ENCODE measurements at places on chromosomes 16 and 17.
A peak's percentile ranks its signal among the peaks of the same experiment; 100 is the strongest.

DNA sequence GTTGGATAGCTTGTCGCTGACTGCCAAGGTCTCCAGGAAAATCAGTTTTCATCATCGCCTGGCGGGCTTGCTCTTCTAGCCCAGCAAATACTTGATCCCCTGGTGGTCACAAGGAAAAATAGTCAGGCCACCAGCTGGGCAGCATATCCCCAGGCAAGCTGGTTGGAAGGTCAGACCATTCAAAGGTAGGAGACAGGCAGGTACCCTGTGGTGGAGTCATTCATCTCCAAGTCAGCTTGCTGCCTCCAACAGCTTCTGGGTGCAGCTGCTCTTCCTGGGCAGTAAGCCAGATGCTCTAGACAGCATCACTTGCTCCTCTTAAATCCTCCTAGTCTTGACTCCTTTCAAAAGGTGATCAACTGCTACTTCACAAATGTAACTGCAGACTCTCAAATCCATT, 16.0 kb downstream of the ZNF821 start:
- no peak for DNase-seq

GRCh38 chr16:68740628-68741346, 3.7 kb downstream of the CDH1 start:
- no peak for DNase-seq

- no peak for DNase-seq
Observed at GRCh38 chr17:79485991-79486390, 124.9 kb downstream of the RBFOX3 start.

GRCh38 chr17:78774453-78774852, 7.6 kb downstream of the CYTH1 start:
- no peak for DNase-seq

GRCh38 chr17:76710863-76711611, at the start of gene MXRA7:
Gene MXRA7 (minus strand): TSS chr17:76710965. CDS start chr17:76710946, 19 bp downstream.
- peak; percentile 47 for DNase-seq

DNA sequence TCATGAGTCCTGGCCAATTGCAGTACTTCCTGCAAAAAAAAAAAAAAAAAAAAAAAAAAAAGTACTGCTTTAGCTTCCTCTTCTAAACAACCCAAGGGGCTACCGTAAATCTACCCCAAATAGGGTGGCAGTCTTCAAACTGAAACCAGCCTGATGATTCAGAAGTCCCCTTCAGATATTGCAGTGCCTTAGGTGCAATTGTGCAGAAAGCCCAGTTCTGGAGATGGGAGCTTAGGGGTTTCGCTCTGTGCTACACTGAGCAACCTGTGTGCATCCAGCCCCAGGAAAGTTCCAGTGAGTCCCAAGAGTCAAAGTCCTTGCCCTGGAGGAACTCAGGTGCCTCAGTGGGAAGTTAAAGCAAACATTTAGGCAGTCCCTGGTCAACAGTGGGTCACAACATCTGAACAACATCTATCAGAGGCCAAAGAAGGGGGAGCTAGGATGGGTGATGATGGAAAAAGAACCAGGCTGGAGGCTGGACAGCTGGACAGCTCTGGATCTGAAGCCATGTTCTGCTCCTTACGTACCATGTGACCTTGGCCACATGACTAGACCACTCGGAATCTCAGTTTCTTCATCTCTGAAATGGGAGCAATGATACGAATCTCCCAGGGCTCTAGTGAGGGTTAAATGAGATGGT, 6.7 kb upstream of the CIITA start:
- no peak for DNase-seq

GRCh38 chr17:48558831-48559121, 13.9 kb upstream of the HOXB2 start:
- DNase-seq: no peak

DNA sequence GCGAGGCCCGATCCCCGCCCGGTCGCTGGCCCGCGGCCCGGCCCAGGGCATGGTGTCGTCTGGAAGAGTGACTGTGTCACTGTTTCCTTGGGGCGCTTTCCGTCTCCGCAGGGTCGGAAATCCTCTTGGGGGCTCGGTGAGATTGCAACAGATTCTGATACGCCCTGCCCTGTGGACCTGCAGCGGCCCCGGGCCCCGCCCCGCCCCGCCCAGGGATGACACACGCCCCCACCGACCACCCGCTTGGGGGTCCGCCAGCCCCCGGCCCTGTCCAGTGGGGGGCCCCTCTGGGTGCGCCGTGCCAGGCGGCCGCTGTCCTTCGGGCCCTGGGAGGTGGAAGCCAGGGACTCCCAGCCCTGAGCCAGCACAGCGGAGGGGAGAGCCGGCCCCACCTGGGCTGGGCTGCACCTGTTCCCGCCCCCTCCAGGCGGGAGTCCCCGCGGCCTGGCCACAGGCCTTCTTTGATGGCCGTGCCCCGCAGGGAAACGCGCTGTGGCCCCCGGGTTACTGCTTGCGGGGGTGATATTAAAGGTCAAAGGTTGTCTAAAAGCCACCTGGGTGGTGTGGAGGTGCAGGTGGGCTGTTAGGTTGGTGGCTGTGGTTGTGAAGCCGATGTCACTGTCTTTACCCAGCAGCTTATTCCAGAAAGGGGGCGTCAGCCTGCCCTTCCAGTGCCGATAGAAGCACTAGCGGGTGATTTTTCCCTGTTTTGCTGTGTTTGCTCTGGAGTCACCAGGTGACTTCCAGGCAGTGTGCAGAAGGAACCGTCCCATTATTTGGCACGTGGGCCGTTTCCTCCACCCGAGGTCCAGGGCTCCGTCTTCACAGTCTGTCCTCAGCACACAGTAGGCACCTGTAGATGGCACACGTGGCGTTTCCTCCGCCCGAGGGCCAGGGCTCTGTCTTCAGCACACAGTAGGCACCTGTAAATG, 752 bp downstream of the TBC1D24 start:
- no peak for DNase-seq

DNA sequence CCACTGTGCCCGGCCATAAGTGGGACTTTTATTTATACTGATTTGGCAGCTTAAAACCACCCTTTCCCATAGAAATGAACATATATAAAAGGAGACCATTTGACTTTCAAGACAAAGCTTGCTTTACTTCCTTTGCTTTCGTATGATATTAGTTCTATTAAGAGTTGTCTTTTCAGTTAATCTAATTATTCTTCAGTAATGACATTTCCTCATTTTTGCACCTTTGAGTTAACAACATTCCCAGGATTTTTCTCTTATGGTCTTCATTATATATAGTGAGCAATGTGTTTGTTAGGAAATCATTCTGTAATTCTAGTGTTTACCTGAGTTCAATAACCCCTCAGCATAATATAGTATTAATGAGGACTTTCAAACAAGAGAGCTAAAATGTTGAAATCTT, 173.8 kb downstream of the MAP2K6 start:
- DNase-seq: no peak

DNA sequence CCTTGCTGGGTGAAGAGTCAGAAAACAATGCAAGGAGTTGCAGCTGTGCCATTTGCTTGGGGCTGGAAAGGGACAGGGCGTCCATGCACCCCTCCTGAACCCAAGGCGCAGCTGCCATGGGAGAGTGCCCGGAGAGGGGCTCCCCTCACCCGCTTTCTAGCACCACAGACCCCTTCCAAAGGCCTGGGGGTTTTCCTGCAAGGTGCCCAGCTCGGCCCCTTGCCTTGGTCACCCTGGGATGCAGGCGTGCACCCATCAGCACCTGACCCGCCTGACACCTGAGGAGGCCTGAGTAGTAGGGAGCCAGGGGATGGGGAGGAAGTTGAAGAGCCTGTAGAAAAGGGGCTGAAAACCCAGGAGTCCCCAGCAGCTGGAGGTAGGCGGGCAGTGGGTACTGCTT, 30.3 kb downstream of the TMEM186 start:
- no peak for DNase-seq

GRCh38 chr17:36148559-36149295, 27.7 kb downstream of the TBC1D3B start:
- DNase-seq: peak; percentile 68

GRCh38 chr17:33220036-33220435, 73.1 kb downstream of the ASIC2 start:
- DNase-seq: no peak

DNA sequence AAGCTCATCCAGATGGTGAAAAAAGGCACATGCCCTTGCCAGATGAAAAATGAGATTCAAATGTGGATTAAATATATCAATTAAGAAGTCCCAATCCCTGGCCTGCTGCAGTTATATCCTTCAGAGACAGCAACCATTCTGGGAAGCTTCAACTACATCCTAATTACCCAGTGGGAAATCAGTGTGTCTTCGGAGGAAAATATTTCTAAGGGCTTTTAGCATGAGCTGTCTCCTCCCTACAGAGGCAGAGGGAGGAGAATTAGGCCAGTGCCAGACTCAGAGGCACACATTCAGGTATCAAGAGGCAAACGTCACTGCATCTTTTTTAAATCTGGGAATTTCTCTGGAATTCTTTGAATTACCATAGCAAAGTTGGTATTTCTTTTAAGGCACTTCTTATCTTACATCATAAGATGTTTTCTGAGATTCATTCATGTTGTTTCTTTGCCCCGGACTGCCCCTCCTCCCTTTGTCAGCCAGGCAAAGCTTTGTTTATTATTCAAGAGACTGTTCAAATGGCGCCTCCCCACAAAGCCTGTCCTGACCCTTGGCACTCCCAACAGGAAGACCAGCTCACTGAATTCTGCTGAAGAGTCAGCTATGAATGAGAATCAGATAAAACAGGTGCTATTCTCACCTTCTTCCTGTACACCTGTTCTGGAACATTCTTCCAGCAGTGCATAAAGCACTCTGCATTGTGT, 38.3 kb upstream of the SMPD3 start:
- peak; percentile 25 for DNase-seq

DNA sequence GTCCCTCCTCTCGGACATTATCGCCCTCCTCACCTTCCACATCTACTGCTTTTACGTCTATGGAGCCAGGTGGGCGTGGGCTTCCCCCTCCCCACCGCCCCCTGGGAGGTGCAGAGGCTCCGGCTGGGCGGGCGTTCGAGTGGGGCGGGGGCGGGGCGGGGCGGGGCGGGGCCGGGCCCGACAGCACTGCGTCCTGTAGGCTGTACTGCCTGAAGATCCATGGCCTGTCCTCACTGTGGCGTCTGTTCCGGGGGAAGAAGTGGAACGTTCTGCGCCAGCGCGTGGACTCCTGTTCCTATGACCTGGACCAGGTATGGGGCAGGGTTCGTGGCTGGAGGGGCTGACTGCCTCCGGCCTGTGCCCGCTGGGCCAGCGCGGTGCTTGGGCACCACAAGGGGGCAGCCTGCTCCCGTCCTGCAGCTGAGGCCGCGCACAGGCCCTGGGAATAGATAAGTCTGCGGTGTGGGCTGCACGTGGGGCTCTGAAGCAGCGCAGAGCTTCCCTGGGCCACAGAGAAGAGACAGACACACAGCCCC, 9.2 kb downstream of the PIGQ start:
- no peak for DNase-seq

- no peak for DNase-seq
Observed at GRCh38 chr16:69619514-69619913, 53.7 kb downstream of the NFAT5 start.

- DNase-seq: no peak
Observed at GRCh38 chr17:45646288-45646988, 137.7 kb upstream of the CRHR1 start.

GRCh38 chr17:45296833-45297124, 20.0 kb downstream of the MAP3K14 start:
- no peak for DNase-seq

DNA sequence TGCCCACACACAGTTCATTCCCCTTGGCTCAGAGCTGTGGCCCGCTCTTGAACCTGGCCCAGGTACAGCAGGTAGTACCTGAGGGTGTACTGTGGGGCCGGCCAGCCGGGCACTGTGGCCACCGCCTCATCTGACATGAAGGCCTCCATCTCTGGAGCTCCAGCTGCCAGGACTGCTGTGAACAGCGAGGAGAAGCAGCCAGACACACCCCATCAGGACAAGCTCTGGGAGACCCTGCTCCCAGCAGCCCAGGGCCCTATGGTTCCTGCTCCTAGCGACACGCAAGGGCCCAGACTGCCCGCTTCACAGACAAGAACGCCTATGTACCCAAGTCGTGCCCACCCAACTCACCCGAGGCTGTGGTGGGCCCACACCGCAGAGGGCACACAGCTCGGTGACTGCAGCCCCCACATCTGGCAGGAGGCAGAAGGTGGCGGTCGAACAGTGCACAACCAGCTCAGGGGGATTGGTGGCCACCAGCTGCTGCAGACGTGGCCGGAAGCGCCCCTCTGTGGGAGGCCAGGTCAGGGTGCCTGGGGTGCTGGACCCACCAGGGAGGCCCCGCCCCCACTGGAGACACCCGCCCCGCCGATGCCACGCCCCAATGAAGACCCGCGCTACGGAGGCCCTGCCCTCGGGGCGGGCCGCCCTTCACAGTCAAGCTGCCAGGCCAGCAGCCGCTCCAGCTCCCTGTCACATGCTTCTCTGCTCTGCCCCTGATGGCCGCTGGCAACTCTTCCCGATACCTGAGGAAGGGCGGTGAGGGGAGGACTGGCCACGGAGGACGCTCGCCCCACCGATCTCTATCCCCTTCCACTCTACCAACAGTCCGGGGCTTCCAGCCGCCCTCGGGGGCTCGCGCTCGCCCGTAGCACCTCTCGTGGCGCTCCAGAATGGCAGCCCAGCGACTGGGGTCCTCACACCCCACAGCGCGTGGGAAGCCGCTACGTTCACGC, 1.1 kb upstream of the STUB1 start:
- DNase-seq: peak; percentile 93

- DNase-seq: no peak
Observed at GRCh38 chr17:13351046-13351445, 250.7 kb downstream of the HS3ST3A1 start.

GRCh38 chr17:66843627-66844026, 8.7 kb downstream of the CACNG5 start:
- no peak for DNase-seq

- peak; percentile 66 for DNase-seq
Observed at GRCh38 chr16:71230122-71230845, at the start of gene HYDIN. Gene HYDIN (minus strand): TSS chr16:71230722. CDS start chr16:71186895, 43,827 bp downstream.

GRCh38 chr17:27741361-27741861, 58.9 kb downstream of the NOS2 start:
- no peak for DNase-seq

DNA sequence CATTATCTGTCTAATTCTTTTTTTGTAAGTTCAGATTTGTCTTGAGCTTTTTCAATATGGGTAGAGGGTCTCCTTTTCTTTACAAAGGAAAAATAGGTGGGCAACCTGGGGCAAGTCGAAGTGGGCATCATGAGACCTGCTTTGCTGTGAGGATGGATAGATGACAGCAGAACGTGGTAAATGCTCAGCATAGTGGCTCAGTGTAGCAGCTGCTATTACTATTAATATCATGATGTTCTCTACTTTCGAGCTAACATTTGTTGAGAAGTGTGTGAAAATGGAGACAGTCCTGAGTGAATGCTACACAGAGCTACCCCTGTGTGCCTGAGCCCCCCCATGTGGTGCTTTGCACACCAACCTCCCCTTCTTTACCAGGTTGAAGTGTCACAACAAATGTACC, 39.0 kb upstream of the LGALS9 start:
- no peak for DNase-seq

DNA sequence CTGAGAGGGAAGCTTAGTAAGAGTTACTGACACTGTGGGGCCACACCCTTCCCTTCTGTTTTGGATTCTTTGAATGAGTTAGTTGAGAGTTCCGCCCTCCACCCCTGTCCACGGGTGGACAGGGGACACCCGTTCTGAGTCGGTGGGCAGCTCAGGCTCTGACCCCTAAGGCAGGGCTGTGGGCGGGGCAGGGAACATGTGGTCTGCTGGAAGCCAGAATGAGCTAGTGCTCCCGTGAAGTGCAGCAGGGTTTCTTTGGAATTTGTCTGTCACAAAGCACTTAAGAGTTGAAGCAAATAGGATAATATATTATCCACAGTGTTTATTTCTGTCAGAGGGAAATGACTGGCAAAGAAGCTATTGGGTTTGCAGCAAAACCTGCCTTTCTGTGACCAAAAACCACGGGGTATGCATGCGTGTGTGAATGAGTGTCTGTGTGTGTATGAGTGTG, 90.1 kb downstream of the CLEC16A start:
- no peak for DNase-seq

Measured in Caki2 (cell line).